Effector memory CD8-positive, alpha-beta T cell (primary cell): ENCODE measurements at places on chromosomes 3 and 15.

GRCh38 chr15:23687143-23687470, at the start of gene NDN:
TSS of gene NDN (minus strand) at chr15:23687305. CDS start at chr15:23687217, 88 bp downstream.
- DNase-seq = no peak

DNA sequence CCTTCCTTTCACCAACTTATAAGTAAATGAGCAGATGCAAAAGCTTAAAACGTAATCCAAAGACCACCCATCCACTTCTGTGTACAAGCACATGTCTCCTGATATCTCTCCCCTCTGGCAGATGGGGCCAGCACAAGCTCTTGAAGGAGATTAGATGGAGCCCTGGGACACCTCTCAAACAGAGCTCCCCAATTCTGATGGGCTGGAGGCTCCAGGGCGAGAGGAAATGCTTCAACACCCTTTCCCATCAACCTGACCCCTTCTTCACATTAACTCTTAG, 73.2 kb downstream of the MB21D2 start:
- no peak for DNase-seq

DNA sequence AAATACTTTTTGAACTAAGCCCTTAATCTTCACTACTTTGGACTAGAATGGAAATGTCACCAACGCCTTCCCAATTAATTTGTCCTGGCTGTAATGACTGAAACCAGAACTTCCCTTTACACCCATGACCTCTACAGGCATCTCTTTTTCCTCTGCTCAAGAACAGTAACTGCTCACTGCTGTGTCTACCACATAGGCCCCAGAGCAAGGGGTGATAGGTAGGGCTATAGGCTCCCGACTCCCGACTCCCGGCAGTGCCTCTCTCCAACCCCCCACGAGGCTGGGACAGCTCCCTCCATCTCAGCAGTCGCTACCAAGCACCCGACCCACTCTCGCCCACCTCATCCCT, 384 bp upstream of the LEKR1 start:
- no peak for DNase-seq

DNA sequence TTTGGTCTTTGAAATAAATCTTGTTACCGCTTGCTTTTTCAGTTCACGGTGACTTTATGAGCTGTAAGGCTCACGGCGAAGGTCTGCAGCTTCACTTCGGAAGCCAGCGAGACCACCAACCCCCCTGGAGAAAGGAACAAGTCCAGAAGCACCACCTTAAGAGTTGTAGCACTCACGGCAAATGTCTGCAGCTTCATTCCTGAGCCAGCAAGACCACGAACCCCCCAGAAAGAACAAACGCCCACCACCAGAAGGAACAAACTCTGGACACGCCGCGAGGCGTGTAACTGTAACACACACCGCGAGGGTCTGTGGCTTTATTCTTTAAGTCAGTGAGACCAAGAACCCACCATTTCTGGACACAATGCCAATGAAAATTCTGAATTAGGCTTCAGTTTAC, 28.8 kb downstream of the GOLGA6A start:
- no peak for DNase-seq
